ENCODE measurements at places on chromosomes 6 and 20.

DNA sequence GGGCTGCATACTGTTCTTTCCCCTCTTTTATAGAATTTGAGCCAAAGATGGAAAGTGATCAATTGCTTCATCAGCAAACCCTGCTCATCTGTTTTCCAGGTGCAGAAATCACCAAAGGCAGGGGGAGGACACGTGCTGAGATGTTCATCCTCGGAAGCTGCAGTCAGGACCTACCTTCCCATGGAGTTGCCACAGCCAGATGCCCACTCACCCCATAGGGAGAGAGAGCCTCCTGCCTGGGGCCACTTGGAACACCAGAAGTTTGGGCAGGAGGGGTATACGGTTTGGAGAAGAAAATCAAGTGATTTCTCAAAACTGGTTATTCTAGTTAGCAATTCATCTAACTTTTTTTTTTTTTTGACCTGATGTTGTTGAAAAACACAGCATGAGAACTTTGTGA lies 5.3 kb upstream of the CST7 start:
- no peak for DNase-seq

GRCh38 chr6:30990422-30991086 lies 7.0 kb downstream of the MUC21 start:
- DNase-seq = no peak

- no peak for DNase-seq
Measured at GRCh38 chr6:119890470-119890869, 540.9 kb upstream of the MAN1A1 start.

GRCh38 chr6:82588859-82589412 lies 225.3 kb downstream of the TPBG start:
- no peak for DNase-seq

- DNase-seq = no peak
Measured at GRCh38 chr6:5850848-5851255, 155.9 kb downstream of the NRN1 start.

GRCh38 chr20:54397292-54398140 lies 77.9 kb upstream of the DOK5 start:
- DNase-seq = no peak

DNA sequence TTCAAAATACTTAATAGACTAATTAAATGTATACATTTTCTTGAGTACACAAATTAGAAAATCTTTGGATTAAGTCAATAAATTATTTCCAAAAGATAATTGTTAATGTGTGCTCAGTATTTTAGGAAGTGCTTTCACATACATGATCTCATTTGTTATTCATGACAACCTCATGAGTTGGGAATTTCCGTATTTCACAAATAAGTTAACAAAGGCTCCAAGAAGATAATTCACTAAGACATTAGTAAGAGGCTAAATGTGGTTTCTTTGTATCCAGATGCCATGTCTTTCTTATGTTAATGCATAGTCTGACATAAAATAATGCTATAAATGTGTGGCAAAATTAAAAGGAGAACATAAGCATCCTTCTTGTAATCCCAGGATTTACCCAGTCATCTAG lies 79.5 kb upstream of the TCF21 start:
- no peak for DNase-seq

DNA sequence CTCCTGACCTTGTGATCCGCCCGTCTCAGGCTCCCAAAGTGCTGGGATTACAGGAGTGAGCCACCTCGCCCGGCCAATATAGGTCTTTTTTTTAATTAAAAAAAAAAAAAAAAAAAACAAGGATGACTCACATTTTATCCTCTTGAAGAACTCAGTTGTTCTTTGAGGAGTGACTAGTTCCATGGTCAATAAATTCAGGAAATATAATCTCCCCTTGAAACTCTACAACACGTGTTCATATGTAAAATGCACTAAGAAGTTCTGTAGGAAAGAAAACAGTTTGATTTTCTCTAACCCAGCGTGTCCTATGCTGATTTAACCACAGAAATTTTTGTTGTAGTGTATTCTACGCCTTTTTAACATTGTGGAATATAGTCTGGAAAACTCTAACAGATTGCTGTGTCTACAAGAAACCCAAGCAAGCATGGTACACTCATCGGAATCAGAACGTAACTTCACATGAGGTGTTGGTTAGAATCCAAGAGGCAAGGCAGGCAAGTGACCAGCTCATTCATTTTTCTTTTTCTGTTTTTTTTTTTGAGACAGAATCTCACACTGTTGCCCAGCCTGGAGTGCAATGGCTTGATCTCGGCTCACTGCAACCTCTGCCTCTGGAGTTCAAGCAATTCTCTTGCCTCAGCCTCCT lies 79.0 kb upstream of the ZNF217 start:
- DNase-seq = peak; percentile 70

DNA sequence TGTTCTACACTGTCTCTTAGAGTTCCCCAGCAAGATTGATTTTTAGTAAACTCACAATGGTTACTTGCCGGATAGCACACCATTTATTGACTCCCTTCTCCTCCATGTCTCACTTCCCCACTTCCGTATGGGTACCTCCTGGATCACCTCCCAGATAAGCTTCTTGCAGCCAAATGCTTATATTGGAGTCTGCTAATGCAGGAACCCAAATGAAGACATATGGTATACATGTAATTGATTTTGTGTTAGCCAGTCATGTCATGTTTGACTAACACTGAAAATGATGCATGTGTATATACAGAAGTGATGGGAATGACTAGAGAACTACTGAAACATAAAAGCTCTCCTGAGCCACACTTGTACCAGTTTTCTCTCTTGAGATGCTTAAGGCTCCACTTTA lies 46.1 kb upstream of the TMX4 start:
- DNase-seq = no peak

DNA sequence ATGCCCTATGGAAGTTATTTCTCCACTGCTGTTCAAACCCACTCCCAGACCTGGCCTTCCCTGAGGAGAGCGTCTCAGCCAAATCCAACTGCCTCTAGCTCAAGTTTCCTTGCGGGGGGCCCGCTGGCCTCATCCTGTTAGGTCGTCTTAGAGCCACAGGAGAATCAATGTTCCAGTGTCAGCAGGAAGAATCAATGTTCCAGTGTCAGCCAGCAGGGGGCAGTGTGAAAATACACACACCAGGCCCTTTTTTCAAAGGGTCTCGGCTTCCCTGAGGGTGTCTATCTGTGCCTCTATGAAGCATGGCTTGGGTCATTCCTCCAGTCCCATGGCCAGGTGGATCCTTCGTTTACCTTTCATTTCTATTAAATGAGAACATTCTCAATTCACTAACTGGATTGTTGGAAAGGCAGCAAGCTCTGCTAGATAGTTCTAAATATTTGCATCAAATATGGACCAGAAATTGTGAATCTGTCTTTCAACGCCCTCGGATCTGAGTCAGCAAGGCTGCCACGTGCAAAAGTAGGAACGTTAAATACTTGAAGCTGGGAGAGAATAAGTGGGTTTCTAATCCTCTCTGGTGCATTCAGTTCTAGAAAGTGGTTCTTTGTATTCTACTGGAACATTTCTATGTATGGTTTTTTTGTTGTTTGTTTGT lies 19.2 kb downstream of the PRND start:
- DNase-seq = peak; percentile 44

Measured in HTR-8/SVneo (cell line).